ENCODE measurements at places on chromosomes 4 and X.

DNA sequence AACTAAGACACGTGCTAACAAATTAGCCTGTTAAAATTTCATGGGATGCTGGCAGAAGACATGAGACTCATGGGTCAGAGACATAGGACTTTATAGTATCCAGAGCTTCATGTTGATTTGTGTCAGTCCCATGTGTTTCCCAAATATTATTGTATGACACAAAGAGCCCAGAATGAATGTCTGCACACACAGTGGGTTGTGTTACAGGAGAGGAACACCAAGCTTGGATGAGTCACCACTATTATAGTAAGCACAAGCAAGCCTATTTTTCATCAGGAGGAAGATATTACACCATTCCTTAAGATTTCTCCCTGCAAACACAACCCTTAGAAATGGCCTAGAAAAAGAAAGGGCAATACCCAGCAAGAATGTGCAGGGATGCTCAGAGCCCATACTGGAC lies 15.4 kb downstream of the BBS12 start:
- no peak for DNase-seq

DNA sequence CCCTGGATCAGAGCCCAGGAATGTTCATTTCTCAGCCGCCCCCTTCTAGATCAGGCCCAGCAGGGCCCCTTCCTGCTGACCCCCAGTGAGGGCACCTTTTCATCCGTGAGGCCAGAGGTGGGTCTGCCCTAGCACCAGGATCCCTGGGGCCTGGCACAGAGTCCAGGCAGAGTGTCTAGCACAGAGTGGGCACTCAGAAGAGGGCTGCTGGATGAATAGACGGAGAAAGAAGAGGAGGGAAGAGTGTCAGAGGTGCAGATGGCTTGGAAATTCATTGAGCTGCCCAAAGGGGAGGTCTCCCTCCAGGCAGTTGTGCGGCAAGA lies 106.5 kb downstream of the CPZ start:
- no peak for DNase-seq

- peak; percentile 52 for DNase-seq
These were observed 112.0 kb upstream of the TBL1X start for GRCh38 chrX:9352694-9353411.

GRCh38 chrX:28638775-28639174 lies 51.5 kb downstream of the IL1RAPL1 start:
- no peak for DNase-seq

- DNase-seq = no peak
These were observed 4.3 kb downstream of the ASB11 start for GRCh38 chrX:15311119-15311518.

- no peak for DNase-seq
These were observed 1.8 kb upstream of the GPR82 start for GRCh38 chrX:41722214-41722613.

- no peak for DNase-seq
These were observed 145.6 kb downstream of the AMELX start for GRCh38 chrX:11438767-11439166.

DNA sequence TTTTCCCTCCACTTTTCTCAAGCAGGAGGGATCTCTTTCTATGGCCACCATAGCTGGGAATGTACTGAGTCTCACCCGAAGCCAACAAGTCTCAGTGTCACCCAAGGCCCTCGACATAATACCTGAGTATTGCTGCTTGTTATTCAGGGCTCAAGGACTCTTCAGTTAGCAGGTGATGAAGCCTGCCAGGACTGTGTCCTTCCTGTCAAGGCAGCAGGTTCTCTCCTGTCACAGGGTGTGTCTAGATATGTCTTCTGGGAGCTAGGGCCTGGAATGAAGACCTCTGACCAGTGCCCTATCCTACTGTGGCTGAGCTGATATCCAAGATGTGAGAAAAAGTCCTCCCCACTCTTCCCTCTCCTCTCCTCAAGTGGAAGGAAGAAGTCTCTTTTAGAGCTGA lies 391.0 kb upstream of the DIPK2B start:
- no peak for DNase-seq

- peak; percentile 25 for DNase-seq
These were observed 90.6 kb downstream of the MID1IP1 start for GRCh38 chrX:38891641-38892413.

DNA sequence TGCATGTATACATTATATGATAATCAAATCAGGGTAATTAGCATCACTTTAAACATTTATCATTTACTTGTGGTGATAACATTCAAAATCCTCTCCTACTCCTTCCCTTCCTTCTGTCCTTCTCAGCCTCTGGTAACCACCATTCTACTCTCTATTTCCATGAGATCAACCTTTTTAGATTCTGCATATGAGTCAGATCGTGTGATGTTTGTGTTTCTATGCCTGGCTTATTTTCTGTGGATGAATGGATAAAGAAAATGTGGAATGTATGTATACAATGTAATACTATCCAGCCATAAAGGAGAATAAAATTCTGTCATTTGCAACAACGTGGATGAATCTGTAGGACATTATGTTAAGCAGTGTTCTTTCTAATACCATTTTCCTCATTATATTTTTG lies 123.9 kb downstream of the NAA11 start:
- no peak for DNase-seq

DNA sequence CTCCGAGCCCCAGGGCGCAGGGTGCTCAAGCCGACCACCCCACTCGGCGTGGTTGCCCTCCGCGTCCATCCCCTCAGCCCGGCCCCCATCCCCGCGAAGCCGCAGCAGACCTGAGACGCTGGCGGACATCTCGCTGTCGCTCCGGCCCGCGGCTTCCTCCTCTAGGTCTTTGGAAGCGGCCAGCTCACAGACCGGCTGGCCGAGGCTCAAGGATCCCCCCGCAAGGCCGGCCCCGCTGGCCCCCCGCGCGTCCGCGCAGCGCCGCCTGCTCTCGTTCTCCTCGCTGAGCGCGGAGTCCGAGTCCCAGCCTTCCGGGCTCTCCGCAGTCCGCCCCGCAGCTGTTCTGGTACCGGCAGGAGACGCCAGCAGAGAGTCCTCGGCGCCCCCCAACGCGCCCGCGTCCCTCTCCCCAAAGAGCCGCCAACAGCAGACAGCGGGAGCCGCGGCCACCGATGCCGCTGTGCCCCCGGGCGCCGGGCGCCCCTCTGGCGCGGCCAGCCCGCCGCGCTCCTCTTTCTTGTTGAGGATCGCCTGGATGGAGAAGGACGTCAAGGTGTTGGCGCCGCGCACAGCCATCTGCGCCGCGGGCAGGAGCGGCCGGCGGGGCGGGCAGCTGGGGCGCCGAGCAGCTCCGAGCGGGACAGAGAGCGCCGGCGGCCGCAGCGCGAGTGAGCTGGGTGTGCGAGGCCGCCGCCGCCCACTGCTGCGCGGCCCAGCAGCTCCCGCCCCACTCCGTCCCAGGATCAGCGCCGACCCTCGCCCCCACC lies at the start of gene NKX3-2:
TSS of gene NKX3-2 (minus strand) at position 670 of the 767 bp plus-strand sequence. CDS start at position 576, 94 bp downstream.
- DNase-seq = no peak

DNA sequence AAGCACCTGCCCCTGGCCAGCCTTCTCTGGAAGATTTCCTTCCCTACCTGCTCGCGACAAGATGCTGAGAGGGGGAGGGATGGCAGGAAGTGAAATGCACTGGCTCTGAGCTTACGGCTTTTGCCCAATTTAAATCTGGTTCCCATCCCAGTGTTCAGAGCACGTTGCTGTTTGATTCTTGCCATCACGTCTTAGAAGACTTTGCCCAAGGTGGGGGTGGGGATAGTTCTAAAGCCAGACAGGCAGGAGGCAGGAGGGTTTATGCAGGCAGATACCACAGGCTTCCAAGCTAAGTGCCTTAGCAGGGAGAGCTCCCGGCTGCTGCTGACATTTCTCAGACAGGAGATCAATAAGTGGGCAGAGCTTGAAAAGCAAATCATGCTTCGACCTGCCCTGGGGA lies 393.9 kb downstream of the MID1IP1 start:
- no peak for DNase-seq

DNA sequence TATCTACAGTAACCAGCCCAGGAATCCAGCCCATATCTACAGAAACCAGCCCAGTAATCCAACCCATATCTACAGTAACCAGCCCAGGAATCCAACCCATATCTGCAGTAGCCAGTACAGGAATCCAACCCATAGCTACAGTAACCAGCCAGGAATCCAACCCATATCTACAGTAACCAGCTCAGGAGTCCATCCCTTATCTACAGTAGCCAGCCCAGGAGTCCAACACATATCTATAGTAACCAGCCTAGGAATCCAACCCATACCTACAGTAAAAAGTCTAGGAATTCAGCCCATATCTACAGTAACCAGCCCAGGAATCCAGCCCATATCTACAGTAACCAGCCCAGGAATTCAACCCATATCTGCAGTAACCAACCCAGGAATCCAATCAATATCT lies 445.0 kb upstream of the BOD1L1 start:
- no peak for DNase-seq

DNA sequence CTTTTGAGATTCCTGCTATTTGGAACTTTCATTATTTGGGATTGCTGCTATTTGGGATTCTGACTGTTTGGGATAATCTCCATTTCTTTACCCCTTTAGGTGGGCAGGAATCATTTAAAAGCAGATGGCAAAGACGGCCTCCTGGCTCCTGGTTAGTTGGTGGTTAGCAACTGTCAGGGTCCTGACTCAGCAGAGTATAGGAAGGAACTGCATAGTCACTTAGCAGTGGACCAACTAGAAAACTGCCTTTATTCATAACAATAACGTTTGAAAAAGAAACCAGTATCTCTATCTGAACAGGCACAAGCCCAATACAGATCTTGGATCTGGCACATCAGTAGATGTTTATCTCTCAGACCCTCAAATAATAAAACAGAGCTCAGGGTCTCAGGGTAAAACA lies 469.7 kb upstream of the FGF16 start:
- DNase-seq = no peak

DNA sequence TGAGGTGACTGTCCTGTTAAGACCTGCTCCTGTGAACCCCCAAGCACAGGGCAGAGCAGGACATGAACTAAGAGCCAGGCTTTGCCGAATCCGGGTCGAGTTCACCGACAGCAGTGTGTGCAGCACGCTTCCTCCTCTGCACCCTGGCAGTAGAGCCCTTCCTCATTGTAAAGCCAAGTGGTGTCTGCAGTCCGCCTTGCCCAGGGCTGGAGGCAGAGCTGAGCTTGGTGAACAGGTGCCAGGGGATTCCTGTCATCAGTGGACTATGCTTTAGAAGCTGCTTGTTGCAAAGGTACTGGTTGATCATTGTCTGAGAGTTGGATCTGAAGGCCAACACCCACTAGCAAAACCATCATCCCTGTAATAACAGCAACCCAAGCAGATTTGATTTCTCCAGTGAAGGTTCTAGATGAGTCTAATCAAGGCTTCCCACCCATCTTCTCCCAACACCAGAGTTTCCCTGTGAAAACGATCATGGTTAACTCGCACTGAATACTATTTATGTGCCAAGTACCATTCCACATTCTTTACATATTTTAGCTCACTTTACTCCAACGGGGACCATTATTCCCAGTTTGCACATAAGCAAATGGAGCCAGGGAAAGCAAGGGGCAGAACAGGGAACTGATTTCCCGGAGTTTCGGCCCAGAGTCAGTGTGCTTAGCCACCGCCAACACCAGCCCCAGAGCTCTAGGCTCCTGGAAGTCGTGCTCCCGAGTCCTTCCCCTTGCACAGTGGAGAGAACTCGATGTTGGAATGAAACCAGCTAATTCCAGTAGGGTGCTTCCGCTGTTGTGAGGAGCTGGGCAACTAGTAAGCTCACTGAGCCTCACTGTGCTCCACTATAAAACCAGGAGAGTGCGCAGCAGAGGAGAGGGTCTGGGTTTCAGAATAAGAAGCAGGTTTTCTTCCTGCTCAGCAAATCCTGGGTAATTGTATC lies 1.4 kb upstream of the SLC34A2 start:
- DNase-seq = no peak

GRCh38 chr4:25421816-25422525 lies 44.9 kb downstream of the ANAPC4 start:
- no peak for DNase-seq

DNA sequence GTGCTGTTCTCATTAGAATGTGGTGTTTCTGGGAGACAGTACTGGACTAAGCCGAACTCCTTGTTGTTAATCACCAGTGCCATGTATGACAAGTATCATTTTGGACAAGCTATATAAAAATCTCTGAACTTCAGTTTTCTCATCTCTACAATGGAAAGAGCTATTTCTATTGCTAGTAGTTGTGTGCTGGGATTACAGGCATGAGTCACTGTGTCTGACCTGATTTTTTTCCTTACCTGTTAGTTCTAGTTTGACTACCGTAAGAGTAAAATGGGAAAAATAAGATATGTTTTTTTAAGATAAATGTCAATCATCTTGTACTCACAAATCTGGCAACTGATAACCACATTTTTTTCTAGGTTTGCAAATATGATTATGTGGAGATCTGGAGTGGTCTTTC lies 192.3 kb downstream of the TLL1 start:
- DNase-seq = no peak

DNA sequence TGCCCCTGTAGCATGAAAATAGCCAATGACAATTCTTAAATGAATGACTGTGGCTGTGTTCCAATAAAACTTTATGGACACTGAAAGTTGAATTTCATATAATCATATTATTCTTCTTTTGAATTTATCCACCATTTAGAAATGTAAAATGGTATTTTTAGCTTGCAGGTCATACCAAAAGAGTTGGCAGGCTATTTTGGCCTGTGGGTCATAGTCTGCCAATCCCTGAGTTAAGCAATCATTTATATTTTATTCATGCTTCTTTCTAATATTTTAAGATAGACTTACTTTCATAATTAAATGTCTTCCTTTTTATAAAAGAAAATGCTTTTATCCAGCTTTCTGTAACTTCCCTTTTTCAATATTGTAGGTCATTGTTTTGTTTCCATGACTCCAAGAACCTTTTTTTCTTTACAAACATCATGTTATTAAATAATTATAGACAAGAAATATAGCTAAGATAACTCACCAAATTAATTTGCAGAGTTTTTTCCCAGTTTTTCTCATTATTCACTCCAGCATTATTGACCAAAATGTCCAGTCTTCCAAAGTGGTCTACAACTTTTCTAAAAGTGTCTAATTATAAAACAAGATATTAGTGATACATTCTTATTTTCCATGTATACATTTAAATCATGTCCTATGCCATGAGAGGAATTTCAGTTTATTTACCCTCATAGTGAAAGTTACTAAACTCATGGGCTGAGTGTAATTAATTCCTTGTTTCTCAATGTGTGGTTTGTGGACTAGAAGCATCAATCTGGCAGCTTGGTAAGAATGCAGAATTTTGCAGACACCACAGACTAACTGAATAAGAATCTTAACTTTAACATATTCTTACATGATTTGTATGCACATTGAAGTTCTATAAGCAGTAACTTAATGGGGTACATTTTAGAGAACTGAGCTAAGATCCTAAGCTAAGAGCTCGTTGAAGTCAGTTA lies 4.5 kb downstream of the HPGD start:
- DNase-seq = no peak

- no peak for DNase-seq
These were observed 4.8 kb downstream of the NOCT start for GRCh38 chr4:139020384-139020783.

- DNase-seq = no peak
These were observed 51.4 kb upstream of the SCRG1 start for GRCh38 chr4:173450281-173450680.

- no peak for DNase-seq
These were observed 25.1 kb downstream of the TAB3 start for GRCh38 chrX:30863974-30864373.

GRCh38 chr4:6246170-6246634 lies 23.4 kb upstream of the WFS1 start:
- no peak for DNase-seq

GRCh38 chr4:3522326-3522640 lies 9.9 kb downstream of the LRPAP1 start:
- no peak for DNase-seq

GRCh38 chr4:114019969-114020358 lies 40.5 kb upstream of the ARSJ start:
- no peak for DNase-seq
